ENCODE measurements at places on chromosomes 2 and 18.

DNA sequence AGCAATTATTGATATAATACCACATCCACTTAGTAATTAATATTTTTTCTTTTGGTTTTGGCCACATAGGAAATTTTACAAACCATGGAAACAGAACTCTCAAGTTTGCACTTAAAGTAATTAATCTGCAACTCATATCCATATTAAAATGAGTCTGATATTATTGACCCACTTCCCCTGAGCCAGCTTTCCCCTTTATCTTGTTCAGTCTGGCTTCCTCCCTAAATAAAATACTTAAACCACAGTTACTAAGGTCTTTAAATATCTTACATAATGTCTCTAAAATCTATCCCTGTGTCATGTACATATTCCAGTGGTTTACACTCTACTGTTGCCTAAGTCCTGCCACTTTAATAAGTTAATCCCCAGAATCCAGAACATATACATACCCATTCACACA, 564.9 kb upstream of the FSHR start:
- DNase-seq, result no peak

DNA sequence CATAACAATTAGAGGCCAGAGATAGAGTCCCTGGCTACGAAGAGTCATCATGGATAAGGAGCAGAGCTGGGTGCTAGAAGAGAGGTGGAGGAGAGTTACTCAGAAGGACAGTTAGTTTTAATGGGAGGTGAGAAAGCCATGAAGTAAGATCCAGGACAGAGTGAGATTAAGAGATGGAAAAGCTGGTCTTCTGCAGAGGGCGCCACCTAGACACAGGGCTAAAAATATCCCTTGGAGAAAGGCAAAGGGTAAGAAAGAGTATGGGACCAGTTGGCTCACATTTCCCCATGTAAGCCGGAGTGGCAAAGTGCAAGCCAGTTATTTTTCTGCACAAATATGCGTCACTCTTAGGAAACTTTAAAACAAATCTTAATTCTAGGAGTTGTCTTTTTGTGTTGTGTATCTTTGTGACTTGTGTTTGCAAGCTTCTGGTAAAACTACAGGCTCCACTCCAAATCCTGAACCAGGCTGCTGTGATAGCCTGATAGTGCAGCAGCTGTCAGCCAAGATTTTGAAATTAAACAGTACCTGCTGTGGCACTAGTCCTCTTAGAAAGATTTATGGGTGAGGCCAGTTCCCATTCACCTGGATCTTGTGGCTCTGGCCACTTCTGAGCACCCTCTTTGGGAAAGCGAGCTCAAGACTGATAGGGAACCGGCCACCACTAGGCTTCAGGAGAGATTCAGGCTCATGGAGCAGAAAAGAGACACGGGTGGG, 204.2 kb downstream of the TPGS2 start:
- DNase-seq, result no peak

DNA sequence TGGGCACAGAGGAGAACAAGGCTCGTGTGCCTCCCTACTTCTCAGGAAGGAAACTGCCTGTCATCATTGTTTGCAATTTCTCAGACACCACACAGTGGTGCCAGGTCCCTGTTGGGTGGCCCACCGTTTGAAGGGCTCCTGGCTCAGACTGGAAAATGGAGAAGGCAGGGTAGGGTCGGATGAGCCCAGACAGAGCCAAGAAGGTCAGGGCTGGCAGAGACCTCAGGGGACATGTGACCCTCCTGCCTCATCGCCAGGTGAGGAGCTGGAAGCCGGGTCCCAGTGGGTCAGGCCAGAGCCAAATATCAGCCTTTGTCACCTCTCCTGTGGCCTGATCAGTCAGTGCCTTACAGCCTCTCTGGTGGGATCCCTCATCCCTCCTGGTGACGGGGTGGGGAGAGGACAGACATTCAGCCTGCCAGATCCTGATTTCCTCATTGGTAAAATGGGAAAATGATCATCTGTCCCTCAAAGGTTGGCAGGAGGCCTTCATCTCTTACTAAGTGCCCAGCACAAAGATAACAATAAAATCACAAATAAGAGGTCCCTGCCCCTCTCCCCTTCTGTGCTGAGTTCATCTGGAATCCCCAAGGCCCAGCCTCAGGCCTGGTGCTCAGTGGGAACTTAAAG, 117.6 kb downstream of the CAPN13 start:
- DNase-seq, result no peak

DNA sequence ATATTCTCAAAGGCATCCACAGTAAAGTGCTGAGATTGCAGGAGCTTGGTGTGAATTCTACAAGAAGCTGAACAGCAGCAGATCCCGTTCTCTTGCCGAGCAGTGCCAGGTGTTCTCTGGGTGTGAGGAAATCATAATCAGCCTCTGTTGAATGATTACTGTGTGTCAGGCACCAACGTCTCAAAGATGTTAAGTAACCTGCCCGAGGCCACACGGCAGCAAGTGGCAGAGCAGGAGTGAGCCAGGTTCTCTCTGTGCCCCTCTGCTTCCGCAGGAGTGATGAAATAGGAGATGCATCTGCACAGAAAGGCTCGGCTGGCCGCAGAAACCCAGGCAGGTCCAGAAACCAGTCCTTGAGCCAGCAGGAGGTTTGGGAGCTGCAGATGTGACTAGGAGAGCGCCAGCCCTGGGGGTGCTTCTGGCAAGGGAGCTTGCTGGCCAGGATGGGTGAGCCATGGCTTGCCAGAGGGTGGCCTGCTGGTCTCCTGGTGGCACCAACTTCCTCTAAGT, 68.4 kb downstream of the COPS7B start:
- no peak for DNase-seq
